ENCODE measurements at places on chromosomes 11 and 22.

DNA sequence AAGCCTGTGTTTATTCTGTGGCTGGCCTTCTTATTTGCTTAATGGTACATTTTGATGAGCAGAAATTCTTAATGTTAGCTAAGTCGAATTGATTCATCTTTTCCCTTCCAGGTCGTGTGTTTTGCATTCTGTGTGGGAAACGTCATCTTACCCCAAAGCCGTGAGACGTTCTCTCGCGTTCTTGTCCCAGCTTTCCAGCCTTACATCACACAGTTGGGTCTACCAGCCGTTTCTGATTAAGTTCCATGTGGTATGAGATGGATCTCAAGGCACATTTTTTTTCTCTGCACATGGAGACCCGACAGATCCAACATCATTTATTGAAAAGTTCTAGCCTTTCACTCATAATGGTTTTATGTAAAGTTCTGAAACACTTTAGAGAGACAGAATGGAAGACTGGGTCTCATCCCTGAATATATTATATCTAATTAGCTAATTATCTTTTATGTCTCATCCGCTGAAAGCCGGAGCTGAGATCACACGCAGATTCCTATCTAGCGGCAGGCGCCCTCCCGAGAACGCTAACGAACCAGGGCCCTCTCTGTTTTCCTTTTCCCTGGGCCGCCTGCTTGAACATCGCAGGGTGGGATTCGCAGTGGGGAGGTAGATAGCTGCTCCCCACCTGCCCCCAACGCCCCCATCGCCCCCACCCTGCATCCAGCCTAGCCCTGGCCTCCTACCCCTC is 1162.2 kb downstream of the BRD1 start:
- no peak for DNase-seq

DNA sequence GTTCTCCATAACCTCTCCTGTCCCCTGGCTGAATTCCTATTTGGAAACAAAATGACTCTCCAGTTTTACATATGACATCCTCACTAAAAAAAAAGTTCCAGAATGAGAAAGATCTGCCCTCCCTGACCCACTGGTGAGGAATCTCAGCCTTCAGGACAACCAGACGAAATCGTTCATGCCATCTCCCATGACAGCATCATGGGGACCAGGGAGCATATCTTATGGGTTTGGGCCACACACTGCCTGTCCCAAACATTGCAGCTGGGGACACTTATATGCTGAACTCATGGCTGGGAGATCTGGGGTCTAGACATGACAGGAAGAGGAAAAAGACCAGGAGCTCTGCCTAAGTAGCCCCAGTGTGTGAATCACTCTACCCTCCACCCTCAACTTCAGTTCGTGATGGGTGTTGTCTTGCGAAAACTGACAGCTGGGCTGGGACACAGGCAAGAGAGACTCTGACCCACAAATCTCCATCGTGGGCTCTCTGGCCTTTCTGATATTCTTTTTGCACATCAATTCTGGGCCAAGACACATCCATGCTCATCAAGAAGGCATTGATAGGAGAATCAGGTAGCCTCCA is 102.0 kb downstream of the ZNF280B start:
- DNase-seq: no peak

GRCh38 chr11:72012897-72013721 is 14.4 kb downstream of the IL18BP start:
- no peak for DNase-seq

- DNase-seq: no peak
Observed at GRCh38 chr11:26078231-26078821, 253.6 kb upstream of the ANO3 start.

GRCh38 chr11:64777449-64778222 is 706 bp downstream of the SF1 start:
- DNase-seq: peak; percentile 69

- DNase-seq: no peak
Observed at GRCh38 chr11:117459979-117460300, 132.3 kb downstream of the CEP164 start.

DNA sequence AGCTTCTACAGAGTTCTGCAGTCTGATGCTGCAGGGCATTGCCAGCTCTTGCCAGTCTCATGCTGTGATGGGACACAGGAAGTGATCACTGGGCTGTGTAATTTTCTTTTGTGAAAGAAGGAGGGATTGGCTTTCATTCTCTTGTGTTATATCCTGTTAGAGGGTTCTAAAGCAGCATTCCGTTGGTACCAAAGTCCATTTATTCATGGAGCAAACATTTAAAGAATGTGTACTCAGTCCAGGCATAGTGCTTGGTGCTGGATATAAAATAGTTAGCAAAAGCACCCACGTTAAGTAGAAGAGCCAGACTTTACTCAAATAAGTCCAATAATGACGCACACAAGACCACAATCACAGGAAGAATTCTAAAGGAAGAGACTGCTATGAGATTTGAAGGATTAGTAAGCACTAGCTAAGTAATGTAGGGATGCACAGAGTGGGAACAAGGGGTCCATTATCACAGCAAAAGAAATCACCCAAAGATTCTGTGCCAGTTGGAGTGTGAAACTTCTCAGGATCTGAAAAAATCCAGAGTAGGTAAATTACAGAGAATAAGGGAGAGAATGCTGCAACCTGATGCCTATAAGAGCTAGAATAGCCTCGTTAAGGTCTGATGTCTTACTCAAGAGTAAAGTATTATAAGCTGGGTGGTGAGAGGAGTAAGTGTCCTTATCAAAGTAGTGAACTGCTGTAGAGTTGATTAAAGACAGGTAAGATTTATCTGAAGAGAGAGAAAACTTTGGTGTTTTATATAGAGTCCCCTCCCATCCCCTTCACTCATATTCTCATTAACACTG is 728.3 kb downstream of the METTL15 start:
- DNase-seq: no peak

DNA sequence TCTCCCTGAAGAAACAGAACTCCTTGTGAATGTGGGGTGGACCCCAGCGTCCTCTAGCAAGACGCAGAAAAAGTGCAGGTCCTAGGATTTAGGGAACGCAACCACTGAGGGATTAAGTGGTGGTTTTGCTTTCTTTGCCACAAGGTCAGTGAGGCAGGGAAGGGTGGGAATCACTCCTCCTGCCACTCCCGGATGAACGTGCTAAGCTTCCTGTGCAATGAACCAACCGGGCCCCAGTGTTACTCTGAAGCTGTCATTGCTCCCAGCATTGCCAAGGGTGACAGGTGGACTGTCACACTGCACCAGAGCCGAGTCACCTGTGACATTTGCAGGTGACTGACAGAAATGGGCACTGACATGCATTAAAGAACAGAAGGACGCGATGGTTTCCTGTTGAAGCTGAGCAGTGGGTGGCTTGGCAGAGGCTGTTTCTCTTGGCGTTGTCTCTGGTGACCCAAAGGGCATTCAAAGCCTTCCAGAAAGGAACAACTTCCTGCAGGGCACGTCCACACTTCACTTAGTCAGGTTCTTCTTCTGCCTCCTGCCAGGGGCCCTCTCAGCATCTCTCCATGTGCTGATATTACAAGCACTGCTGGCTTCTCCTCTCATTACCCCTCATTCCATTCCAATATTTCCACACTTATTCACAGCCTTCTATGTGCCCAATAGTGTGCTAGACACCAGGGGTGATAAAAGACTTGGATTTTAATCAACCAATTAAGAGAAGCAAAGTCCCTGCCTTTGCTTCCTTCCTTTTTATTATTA is 9.7 kb downstream of the KIRREL3 start:
- no peak for DNase-seq

GRCh38 chr11:2273771-2274170 is 3.4 kb upstream of the ASCL2 start:
- no peak for DNase-seq

GRCh38 chr11:33575311-33575710 is 125.3 kb downstream of the C11orf91 start:
- no peak for DNase-seq

- DNase-seq: no peak
Observed at GRCh38 chr11:95586661-95587060, 202.9 kb downstream of the FAM76B start.

- no peak for DNase-seq
Observed at GRCh38 chr11:59289356-59290181, 69.1 kb upstream of the OR5AN1 start.
